Heart right ventricle (tissue), 16 donors: ENCODE measurements at places on chromosomes 2 and 18. TPM values are rescaled to one million over a fixed set of nuclear protein-coding genes. Genes with fewer than 3 reads are reported as not detected.

DNA sequence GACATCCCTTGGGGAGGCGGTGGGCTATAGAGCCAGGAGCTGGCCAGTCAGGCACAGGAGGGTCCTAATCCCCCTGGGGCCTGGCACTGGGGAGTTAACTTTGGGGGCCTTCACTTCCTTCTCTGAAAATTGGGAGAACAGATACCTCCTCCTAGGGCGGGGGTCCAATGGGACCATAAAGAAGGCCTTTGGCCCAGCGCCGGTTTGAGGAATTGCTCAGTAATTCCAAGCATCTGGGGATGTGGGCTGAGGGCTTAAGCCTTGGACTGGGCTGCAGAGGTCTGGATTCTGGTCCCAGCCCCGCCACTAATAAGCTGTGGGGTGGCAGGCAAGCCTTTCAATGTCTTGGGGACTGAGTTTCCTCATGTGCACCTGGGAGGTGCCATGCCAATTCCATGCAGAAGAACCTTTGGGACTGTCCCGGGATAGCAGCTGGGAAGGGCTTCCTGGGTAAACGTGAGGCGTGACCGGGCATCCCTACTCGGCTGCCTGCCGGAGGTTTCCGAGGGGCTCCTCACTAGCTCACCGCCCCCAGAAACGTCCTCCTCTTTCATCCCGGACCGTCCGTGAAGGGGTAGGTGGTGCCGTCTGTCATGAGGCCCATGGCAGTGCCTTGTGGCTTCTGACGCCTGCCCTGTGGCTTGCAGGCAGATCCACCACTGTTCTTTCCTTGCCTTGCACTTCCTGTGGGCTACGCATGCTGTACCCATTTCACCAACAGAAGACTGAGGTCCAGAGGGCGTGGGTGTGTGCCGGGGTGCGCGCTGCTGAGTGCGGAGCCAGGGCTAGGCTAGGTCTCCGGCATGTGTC lies 67.4 kb upstream of the HPCAL1 start:
- no peak for DNase-seq

- no peak for DNase-seq
These were observed 165.5 kb downstream of the L3MBTL4 start for GRCh38 chr18:6249170-6249569.

The EDAR gene
- not detected for total RNA-seq

DNA sequence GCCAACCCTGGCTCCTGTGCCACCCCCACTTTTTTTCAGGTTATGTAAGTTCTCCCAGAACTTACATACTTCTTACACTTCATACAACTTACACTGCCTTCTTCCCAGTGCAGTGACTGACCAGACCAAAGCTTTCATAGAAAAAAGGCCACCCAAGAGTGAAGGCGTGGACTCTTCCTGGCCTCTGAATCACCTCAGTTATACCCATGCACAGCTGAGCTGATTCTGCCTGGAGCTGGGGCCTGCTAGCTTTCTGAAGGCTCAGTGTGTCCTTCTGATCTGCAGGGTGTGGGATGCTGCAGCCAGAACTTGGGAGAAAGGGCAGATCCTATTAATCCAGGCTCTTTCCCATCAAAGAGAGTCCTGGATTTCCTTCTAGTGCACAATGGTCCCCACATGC lies 216.1 kb downstream of the TTC32 start:
- DNase-seq: no peak

DNA sequence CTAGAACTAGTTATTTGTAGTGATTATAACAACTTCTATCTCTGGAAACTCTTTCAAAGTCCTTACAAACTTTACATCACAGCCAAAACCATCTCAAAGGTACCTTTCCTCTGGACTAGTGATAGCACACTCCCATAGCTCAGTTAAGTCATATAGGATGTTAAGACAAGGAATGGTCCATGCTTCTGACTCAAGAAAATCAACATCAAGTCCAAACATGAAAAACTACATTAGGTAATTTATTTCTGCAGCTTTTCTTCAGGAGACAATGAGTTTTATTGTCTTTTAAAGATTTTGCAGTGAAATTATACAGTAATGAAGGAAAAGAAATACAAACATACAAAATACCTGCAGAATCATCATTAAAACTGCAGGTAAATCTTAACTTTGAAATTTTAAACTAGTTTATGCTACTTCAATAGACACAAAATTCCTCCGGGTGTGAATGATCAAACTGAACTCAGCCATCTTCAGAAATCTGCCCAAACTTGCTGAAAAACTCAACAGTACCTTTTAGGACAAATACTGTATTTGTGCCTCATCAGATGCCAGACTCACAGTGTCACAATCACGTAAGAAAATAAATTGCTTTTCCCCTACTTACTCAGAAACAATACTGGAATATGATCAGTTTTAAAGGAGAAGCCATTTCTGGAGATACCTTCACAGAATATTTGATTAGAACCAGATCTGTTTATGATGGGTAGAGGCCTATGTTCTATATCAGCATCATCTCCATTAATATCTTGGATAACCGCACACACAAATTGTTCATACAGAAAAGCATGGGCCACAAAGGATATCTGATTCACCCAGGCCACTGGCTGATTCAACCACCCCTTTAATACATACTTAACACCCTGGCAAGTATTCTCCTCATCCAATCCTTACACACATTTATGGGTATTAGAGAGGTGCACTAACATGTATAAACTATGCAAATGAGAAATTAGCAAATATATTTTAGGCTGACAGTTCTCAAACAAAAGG lies 2.6 kb downstream of the TMEM131 start:
- DNase-seq: no peak

DNA sequence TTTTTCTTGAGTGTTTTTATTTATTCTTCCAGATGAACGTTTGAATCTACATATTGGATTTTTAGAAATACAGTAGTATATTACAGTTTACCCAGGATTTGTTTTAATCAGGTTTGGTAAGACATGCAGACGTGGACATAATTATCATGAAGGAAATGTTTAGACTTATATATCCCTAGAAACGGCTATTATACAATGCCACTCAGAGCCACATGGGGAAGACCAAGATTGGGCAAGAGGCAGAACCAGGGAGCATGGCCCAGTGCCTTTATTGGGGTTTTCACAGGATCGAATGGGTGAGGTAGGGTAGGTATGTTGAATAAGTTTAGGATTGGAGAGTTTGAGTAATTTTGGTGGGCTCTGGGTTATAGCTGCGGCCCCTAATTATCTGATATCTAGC lies 212.2 kb downstream of the CAMKMT start:
- no peak for DNase-seq
